HEK293T (cell line): ENCODE measurements at places on chromosomes 2 and 18.

DNA sequence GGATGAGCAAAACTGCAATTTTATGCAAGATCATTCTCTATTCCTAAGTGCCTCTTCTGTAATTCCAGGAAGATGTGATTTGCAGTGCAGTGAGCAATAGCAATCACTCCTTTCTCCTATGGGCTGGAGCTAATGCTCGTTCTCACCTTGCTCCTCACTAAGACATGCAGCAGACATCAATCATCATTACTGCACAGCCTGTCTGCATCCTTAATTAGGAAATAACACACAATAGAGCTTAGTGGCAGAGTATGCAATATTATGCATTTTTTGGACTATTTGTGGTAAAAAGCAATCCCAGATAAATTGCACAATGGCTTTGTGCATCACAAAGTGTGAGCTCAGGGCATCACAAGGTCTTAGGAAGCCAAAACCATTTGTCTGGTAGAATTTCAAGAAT is 32.6 kb upstream of the RAPH1 start:
- no peak for DNase-seq

DNA sequence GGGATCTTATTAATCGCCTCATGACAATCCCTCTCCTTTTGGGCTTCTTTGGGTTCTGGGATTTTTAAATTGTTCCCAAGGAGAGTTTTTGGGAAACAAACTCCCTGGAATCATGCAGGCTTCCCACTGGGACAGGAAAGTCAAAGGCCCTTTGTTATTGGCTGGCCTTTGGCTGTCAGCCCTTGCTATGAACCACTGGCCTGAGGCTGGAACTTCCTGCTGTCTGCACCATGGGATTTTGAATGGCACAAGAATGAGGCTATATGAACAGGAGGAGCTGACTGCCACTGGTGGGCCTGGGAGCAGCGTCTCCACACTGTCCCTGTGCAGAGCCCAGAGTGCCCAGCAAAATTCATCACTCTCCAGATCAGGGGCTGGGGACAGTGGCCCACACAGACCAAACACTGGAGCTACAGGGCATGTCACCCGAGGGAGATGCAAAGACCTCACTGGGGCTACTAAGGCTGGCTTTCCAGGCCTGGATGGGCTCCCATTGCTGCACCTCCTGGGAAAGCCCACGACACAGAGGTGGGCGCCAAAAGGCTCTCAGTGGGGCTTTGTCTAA is 35.7 kb downstream of the STEAP3 start:
- no peak for DNase-seq

GRCh38 chr2:106030287-106031268 is 163.5 kb downstream of the UXS1 start:
- no peak for DNase-seq

GRCh38 chr2:2960441-2961133 is 417.0 kb downstream of the EIPR1 start:
- DNase-seq, result no peak

- DNase-seq, result no peak
These were observed 289.7 kb downstream of the CCDC85A start for GRCh38 chr2:56473524-56473923.

GRCh38 chr18:40673150-40673549 is 1281.9 kb upstream of the PIK3C3 start:
- DNase-seq, result no peak

GRCh38 chr2:105883911-105884694 is 139.4 kb downstream of the NCK2 start:
- no peak for DNase-seq

DNA sequence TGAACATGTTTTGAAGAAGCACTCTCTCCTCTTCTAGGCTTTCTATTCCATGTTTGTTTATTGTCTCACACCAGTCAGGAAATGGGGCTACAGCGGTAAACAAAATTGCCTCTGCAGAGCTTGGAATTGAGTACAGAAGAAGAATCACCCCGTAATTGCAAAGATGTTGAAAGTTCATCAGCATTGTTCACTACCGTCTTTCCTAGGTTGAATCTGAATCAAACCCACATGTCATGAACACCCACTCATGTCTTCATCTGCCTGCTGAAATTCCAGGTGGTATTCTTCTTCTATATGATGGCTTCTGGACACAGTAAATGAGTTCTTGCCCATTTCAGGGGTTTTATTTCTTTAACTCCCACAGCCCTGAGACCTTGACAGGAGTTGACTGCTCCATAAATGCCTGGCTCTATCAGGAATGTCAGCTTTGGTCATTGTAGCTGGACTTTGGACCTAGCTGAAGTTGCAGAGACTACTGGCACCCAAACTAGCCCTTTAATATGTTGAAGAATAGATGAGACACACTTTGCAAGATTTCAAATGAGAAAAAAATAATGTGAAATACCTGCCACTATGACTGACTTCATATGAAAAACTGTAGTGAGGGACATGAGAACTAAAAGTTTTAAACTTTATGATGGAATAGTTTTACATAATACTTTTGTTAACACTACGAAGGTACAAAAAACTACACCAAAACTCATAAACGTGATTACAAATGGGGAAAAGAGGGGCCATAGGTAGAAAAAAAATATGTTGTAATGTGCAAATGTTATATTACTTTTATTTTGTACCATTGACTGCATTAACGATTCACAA is 1235.3 kb upstream of the ZEB2 start:
- DNase-seq, result no peak

DNA sequence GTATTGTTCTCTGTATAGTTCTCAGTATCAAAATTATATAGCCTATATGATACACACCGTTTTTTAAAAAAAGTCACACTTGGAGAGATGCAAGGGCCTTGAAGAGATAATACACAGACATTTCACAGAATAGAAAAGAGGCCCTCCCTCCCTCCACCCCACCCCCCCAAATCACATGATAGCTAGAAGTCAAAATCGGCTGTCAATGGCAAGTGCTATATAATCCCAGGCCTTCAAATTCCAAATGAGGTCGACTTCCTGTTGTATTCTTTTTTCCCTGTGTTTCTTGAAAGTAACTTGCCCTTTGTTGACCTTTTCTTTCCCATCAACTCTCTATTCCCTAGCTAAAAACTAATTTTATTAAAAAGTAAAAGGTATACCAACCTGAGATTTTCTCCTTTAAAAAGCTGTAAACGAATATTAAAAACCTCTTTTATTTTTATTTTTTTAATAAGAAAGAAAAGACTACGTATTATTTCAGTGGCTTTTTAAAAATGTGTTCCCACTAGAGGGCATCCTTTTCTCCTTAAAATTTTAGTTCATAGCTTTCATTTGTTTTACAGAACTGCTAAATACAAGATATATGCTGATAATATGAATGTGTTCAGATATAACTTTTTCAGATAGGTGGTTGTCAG is 46.6 kb downstream of the KCMF1 start:
- no peak for DNase-seq

DNA sequence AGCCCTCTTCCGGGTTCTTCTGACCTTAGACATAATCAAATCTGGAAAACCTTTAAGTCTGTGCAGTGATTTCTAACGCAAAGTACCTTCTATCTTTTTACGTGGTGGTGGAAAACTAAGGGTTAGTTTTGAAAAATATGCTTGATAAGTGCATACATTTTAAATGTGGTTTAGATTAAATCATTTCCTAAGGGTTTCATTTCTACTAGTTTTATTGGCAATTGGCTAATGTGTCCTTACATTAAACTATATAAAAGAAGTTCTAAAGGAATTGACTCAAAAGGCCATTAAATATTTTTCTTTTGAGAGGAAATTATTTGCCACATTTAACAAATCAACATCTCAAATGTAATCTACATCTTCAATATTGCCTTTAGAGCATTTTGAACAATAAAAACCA is 268.3 kb upstream of the THUMPD2 start:
- DNase-seq, result no peak

DNA sequence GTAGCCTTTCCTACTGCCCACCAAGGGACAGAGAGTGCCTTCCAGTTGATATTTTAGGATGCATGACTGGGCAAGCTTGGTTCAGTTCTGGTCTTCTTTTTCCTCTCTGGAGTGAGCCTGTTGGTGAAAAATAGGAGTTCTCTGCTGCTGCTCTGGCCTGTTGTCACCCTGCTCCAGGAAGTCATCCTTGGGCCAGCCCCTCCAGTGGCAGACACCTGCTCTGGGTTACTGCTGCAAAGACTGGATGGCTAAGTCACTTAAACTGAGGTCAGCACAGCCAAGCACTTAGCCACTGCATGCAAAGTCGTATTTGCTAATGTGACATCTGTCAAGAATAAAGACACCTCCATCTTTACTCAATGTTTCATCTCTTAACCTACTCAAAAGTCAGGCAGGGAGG is 219.6 kb upstream of the ID2 start:
- DNase-seq, result no peak

DNA sequence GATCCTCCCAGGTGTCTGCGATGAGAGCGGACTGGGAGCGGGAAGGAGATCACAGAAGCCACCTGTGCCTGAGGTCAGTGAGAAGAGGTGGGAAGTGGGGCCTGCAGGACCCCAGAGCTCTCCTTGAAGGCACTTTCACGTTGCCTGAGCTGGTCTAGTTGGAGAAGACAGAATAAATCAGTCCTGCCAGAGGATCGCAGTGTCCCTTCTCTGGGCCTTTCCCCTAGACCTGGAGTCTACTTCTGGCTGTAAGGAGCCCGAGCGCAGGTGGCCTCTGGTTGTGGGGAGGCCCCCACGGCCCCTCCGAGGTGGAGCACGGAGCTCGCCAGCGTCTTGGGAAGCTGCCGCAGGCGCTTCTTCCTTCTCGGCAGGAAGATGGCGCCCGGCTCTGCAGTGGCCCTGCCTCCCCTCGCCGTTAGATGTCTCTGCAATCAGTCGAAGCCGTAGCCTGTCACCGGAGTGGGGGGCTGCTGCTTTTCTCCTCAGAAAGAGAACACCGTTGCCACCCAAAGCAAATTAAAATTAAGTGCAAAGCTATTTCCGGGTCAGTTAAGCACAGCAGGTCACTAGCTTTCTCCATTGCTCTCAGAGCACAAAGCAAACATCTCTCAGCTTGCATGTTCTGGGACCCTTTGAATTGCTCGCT is 212.0 kb upstream of the MYT1L start:
- DNase-seq, result no peak

- DNase-seq, result no peak
These were observed 8.8 kb upstream of the POLI start for GRCh38 chr18:54260396-54261072.

- no peak for DNase-seq
These were observed 201.4 kb downstream of the ZBTB7C start for GRCh38 chr18:48207733-48208132.

DNA sequence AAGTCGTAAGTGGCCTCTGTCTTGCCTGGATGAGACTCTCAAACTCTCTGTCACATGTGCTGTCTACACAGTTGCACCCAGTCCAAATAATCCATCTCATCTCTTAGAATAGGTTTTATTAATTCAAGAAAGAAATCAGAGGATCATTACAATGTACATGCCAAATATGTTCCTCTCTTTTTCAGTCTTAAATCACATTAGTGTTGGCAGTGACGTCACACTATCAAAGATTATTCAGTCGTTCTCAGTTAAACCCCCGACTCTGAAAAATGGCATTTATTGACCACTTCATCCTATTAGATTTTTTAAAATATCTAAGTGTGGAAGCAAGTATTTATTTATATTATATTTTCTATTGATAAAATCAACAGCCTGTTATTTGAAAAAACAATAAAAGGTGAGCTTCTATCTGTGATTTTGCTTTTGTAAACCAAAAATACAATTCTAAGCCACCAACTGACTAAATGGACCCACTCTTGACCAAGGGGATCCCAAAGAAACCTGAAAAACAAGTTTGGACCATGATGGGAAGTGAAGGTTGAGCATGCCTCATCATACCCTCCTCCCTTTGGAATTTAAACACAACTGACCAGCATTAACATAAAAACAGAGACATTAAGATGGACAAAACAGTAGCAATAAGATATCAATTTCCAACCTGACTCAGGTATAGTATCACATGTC is 1894.4 kb upstream of the LRRTM1 start:
- no peak for DNase-seq

DNA sequence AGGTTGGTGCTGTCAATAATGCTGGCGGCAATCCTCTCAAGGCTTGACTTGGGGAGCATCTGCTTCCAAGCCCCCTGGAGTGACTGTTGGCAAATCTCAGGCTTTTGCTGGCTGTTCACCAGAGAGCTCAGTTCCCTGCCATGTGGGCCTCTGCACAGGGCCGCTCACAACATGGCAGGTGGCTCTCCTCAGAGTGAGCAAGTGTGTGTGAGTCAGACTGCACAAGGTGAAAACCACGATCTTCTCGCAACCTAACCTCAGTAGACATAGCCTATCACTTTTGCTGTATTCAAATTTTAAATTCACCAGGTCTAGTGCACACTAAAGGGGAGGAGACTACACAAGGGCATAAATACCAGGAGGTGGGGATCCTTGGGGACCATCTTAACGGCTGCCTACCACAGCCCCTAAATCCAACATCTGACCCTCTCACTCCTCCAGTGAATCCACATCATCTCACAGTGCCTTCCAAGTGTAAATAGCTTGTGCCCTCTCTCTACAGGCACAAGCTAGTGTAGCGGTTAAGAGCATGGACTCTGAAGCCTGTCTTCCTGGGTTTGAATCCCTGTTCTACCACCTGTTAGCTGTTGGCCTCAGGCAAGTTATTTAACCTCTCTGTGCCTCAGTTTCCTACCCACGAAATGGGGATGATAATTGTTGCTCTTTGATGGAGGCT is 187.7 kb upstream of the CXCR4 start:
- DNase-seq, result no peak

GRCh38 chr2:230714136-230714480 is 1.5 kb downstream of the CAB39 start:
- DNase-seq, result no peak

GRCh38 chr2:139155991-139156390 is 375.8 kb upstream of the NXPH2 start:
- no peak for DNase-seq

- DNase-seq, result no peak
These were observed 1.2 kb upstream of the IMPA2 start for GRCh38 chr18:11980163-11980493.

- DNase-seq, result no peak
These were observed 27.0 kb downstream of the CDH2 start for GRCh38 chr18:28149810-28150420.

DNA sequence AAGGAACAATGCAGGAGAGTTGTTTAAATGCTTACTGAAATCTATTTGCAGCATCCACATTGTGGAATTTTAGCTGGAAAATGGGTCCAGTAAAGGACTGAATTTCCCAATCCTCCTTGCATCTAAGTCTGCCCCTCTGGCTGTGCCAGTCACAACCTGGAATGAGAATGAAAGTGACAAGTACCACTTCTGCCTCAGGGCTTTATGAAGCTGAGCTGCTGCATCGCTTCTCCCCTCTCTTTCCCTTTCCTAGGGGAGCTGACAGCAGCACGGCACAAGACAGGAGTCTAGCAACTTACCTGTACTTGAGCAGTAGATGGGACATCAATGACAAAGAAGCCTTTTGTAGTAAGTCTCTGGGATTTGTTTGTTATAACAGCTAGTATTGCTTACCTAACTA is 27.3 kb upstream of the THSD7B start:
- DNase-seq, result no peak

GRCh38 chr2:71906357-71906973 is 241.2 kb downstream of the CYP26B1 start:
- no peak for DNase-seq

GRCh38 chr2:112605926-112606325 is 21.5 kb downstream of the CHCHD5 start:
- DNase-seq, result no peak
